Jurkat, Clone E6-1 (cell line): ENCODE measurements at places on chromosomes 4 and X.

GRCh38 chr4:123412091-123412505 lies 15.5 kb downstream of the SPRY1 start:
- no peak for DNase-seq

- no peak for DNase-seq
Measured at GRCh38 chr4:138977524-138977923, 38.1 kb upstream of the NOCT start.

DNA sequence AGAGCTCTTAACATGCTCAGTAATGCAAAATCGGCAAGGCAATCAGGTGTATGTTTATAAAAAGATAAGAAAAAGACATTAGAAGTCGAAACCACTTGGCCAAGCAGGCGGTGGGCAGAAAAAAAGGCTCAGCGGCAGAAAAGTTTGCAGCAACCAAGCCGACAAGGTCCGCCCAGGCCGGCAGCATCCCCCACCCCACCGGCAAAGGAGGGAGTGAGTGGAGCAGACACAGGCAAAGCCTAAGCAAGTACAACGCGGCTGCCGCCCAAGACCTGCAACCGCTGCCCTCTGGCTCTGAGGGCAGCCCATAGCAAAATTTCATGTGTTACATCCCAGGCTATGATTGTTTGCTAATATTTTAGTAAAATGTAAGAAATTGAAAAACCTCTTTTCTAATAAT lies 125.4 kb upstream of the ZCCHC13 start:
- DNase-seq, result no peak

GRCh38 chr4:130238121-130238520 lies 1142.2 kb downstream of the C4orf33 start:
- DNase-seq, result no peak

DNA sequence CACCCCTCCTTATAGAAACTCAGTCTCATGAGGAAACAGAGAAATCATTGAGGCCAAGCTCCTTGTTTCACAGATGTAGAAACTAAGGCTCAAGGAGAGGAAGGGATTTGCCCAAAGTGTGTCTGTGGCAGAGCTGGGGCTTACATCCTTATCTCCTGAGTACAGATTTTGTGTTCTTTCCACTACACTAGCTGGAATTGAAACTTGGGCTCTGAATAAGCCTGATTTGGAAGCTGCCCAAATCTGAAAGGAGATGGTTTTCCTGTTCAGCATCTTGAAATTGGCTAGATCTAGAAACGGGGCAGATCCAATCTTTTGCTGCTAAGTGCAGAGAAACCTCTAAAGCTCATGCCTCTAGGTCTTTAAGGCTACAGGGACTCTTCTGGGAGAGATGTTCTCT lies 24.3 kb downstream of the AWAT2 start:
- no peak for DNase-seq

DNA sequence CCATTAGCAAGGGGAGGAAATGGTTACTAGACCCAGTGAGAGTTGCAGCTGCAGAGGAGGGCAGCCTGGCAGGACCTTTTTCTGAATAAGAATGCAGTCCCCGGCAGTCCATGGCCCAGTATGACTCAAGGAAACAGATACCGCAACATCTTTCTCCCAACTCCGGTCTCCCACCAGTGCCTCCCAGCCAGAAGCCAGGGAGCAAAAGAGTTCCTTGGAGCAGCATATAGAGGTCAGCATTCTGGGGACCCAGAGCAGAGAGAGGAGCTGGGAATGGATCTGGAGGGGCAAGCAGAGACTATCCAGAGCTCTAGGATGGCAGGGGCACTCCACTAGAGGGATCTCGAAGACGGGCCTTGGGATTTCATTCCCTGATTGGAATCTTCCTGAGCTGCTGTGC lies 339.2 kb upstream of the AADAT start:
- DNase-seq, result no peak

- no peak for DNase-seq
Measured at GRCh38 chr4:131382839-131383238, 1766.3 kb upstream of the PCDH10 start.

DNA sequence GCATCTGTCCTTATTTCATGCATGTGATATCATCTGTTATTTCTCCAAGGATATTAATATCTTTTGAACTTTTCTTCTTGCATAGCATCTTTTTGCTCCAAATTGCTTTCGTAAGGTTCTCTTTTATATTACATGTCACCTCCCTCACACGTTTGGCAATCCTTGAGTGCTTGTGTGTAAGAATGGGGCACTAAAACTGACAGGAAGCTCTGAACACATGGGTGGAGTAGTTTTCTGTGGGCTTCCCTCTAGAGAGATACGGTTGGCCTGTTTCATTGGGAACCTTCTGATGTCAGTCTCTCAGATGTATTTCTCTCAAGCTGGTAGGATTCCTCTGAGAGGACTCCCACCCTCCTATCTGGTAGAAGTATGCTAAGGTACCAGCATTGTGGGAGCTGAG lies 223.0 kb downstream of the MID1 start:
- peak; percentile 1 for DNase-seq

DNA sequence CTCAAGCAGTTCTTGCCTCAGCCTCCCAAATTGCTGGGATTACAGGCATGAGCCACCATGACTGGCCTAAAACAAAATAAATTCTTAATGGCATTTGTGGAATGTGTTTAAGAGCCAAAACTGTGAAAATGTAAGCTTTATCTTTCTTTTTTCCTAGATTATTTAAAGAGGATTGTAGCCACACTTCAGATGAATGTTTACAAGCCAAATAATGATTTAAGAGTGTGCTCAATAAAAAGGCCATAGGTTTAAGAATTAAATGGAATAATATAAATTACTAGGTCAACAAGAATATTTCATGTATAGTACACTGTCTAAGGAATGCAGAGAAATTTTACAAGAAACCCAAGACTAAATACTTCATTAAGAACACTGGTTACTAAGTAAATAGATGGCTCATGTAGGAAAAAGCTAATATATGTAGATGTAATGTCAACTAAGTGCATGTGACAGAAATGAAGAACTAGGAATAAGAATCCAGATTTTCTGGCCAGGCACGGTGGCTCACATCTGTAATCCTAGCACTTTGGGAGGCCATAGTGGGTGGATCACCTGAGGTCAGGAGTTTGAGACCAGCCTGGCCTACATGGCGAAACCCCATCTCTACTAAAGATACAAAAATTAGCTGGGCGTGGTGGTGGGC lies 21.3 kb upstream of the UGDH start:
- no peak for DNase-seq

DNA sequence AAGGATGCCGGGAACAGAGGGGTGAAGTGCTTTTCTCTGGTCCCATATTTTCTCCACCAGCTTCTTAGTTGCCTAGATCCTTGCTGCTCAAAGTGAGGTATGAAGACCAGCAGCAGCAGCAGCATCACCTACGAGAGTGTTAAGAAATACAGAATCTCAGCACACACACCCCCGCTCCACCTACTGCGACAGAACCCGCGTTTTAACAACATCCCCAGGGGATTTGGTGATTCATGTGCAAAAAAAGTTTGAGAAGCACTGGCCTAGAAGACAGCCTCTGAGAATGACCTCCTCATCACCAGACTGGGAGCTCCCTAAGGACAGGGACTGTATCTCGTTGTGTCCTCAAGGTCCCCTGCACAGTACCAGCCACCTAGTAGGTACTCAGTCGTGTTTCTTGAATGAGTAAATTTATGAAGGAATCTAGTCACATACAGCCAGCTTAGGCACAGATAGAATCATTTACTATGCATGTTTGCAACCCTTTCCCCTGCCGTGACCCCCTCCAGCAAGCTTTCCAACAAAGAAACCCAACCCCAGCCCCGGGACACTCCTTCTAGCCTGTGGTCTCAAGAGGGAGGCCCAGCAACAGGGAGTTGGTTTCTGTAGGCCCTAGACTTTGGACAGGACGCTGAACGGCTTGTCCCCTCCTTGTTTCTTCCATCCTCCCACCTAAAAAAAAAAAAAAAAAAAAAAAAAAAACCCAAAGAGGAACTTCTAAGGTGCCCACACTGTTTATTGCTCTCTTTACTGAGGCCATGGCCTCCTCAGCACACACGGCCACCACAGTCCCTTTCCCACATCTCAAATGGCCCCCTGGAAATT lies 21.5 kb downstream of the RTL5 start:
- no peak for DNase-seq

- DNase-seq, result no peak
Measured at GRCh38 chr4:156537286-156537685, 434.3 kb downstream of the PDGFC start.

DNA sequence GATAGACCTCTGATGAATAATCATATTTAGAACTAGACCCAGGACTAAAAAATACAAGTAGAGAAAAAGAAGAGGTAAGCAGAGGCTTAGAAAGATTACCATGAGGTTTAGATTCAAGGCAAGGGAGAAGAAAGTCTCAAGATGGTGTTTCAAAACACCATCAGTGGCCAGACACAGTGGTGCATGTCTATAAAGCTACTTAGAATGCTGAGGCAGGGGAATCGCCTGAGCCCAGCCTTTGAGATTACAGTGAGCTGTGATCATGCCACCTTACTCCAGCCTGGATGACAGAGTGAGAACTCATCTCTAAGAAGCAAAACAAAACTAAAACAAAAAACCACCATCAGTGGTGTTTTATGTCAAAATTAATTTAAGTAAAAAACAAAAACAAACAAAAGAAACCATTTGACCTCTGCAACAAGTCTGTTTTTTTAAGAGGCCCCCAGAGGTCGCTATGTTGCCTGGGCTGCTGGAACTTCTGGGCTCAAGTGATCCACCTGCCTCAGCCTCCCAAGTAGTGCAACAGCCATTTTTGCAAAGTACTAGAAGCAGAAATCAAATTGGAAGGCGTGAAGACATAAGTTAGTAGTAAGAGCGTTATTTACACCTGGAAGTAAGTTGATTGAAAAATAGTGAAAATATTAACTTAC lies 784.3 kb downstream of the ADGRL3 start:
- DNase-seq, result no peak

GRCh38 chr4:183354219-183354618 lies 32.0 kb upstream of the CLDN24 start:
- no peak for DNase-seq

DNA sequence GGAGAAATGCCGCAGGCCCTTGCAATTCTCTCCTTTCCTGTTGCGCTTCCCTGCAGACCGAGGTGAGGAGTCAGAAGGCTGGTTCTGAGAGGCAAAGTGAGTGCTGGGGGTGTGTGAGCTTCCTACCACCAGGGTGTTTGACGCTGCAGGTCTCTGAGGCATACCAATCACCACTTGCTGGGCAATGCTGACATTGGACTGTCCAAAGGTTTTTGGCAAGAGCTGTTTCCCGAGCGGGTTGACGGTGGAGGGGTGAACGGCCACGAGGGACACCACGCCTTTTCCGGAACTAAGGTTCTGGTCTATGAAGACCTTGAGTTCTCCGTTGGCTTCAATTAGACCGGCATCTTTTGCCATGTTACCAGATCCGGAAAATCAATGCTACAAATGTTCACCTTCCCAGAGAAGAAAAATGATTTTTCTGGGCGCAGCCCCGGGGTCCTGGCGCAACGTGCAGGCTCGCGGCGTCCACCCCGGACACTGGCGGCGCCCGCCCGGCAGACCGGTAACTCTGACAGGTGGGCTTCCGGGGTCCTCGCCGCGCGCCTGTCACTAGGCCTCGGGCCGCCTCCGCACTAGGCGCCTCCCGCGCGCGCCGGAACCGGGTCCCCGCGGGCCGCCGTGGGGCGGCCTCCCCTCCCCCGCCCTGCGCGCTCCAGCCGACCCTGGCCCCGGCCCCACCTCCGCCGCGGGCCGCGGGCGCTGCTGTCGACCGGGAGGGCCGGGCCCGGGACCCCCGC lies 44.9 kb upstream of the FAM47C start:
- no peak for DNase-seq

- no peak for DNase-seq
Measured at GRCh38 chr4:61070269-61070668, 129.9 kb upstream of the ADGRL3 start.

DNA sequence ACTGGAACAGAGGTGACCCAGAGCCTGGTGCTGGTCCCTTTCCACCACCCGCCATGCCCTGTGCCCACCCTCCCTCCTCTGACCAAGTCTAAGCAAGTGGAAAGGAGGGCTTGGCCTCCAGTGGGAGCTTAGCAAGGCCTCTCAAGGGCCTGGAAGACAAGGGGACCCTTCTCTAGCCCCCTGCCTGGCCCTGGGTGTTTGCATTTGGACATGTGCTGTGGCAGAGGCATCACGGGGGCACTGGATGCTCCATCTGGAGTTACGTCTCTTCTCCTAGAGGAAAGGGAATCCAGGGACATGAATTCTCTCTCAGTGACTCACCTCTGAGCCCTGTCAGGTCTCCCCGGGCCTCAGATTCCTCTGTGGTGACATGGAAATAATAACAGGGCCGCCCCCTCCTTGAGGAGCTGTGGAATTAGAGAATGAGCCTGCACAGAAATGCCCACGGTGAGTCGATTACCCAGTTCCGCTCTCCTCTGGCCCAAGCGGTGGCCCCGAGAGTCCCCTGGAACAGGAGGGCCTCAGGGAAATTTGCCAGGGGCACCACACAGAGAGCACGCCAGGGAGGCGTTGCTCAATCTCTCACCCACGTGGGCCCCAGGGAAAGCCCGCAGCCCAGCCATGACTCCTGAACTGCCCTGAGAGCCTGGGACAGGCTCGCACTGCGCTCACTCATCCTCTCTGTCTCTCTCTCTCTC lies 189.6 kb downstream of the BCOR start:
- DNase-seq, result no peak

GRCh38 chr4:61614231-61614630 lies 414.1 kb downstream of the ADGRL3 start:
- no peak for DNase-seq

DNA sequence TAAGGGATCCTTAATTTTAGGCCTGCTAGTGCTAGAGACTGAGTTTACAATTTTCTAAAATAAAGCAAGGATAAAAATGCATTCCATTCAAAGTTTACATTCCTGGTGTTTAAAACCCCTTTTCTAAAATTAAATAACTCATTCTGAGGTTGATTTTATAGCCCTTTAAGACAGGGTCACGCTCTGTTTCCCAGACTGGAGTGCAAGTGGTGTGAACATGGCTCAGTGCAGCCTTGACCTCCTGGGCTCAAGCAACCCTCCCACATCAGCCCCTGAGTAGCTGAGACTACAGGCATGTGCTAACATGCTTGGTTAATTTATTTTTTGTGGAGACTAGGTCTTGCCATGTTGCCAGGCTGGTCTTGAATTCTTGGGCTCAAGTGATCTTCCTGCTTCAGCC lies 6.8 kb upstream of the CDKL2 start:
- no peak for DNase-seq

DNA sequence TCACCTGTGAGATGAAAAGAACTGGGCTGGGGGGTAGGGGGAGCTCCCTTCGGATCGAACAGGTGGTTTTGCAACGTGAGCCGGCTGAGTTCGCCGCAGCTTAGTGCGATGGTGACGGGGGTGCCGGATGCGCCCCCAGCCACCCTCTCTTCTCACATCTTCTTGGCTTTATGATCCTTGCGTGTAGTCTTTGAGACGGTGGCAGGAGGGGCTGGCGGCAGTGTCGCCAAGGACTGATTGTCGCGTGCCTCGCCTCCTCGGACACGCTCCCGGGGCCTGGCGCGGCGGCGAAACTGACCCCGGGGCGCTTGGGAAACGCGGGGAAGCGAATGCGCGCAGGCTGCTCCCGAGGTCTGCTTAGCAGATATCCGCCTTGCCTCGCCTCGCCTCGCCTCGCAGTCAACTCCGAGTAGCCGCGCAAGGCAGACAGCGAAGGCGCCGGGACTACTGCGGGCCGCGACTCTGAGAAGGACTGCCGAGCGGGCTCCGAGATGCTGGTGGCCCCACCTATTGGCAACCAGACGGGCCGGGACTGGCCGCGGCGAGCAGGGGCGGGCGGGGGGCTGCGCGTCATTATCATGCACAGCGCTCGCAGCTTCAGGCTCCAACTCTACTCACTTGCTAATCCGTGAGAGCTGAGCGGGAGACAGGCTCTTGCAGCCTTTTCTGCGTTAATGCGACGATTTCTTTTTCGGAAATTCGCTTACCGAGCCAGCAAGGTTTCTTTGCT lies 1.5 kb downstream of the GRID2 start:
- no peak for DNase-seq
